Right renal pelvis (tissue), 4 donors: ENCODE measurements at places on chromosomes 7 and 10. TPM values are rescaled to one million over a fixed set of nuclear protein-coding genes. Genes with fewer than 3 reads are reported as not detected.

The OR6V1 gene
- not detected for polyA plus RNA-seq

The OR13A1 gene
- polyA plus RNA-seq: not detected

The DDX56 gene
- polyA plus RNA-seq: 77.6 TPM

DNA sequence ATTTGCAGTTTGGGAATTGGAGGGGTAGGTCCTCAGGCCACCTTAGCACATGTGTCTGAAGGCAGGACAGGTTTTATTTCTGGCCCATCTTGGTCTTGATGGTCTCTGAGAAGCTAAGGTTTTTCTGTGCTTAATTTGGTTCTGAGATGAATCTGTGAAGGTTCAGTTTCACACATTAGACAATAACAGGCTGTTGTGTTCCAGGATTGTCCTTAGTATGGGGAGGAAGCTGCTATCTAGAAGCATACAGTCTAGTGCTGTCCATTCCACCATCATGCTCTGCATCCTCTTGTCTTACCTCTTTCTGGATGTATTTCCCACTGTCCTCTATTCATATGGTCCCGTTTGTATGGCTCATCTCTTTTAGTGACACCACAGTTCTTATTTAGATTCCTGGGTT lies 7.1 kb downstream of the UBE2D1 start:
- no peak for DNase-seq

The COX19 gene
- polyA plus RNA-seq: 12.0 TPM

The LLCFC1 gene
- 0.43 TPM for polyA plus RNA-seq

- no peak for DNase-seq
Measured at GRCh38 chr10:43204943-43205671, 61.8 kb downstream of the RASGEF1A start.

GRCh38 chr10:70379581-70380176 lies 2.7 kb downstream of the LRRC20 start:
- DNase-seq: no peak

GRCh38 chr7:70582927-70583895 lies 548.7 kb upstream of the GALNT17 start:
- DNase-seq: no peak

GRCh38 chr7:148939128-148939755 lies 55.2 kb upstream of the EZH2 start:
- no peak for DNase-seq

The MYL10 gene
- polyA plus RNA-seq: 0.18 TPM

DNA sequence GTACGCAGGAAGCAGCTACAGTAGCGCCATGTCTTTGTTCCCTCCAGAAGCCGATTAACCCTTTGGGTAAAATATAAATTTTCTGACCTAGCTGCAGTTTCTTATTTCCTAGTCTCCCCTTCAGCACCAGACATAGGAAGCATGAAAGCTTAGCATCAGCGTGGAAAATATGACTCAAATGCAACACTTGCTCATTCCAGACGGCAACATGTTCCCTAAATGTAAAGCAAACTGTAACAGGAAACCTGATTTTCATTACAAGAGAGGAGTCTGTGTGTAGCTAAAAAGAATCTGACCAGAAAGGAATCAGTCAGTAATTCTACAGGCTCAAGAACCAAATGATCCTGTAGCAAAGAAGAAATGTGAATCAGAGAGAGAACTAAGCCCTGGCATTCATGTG lies 219.2 kb downstream of the C7orf25 start:
- DNase-seq: no peak

The ANKRD61 gene
- polyA plus RNA-seq: 1.4 TPM

The ADRB1 gene
- 0.09 TPM for polyA plus RNA-seq

DNA sequence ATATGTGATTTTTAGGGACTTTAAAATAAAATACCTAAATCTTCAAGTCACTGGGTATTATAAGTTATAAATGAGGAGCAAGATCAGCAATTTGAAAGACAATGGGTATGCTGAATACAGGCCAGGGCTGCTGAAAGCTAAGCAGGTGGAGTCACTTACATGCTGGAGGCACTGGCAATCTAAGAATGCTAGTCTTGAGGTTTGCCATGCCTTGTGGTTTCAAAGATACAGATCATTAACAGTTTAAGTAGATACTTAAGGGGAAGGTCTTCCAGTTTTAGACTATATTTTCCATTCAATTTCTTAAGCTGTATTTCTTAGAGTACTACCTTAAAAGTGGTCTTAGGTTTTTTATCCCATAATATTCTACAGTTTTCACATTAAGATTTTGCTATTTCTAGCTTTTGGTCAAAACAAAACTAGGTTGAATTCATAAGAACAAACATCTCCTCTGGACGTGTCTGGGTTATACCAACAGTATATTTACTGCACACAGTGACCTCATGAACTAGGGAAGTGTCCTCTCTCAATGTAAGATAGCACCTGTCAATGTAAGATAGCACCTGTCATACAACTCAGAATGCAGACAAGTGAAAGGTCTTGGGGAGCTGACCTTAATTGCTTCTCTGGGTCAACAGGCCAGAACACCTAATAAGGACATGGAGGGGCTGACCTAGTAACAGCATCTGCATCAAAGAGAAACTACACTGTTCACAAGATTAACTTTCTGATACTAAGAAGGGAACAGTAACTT lies 2.0 kb downstream of the SRI start:
- DNase-seq: no peak

- no peak for DNase-seq
Measured at GRCh38 chr7:97680622-97681021, 51.3 kb upstream of the TAC1 start.

The ACHE gene
- polyA plus RNA-seq: 5.2 TPM

- DNase-seq: no peak
Measured at GRCh38 chr10:13696071-13696470, 109.3 kb downstream of the PRPF18 start.

DNA sequence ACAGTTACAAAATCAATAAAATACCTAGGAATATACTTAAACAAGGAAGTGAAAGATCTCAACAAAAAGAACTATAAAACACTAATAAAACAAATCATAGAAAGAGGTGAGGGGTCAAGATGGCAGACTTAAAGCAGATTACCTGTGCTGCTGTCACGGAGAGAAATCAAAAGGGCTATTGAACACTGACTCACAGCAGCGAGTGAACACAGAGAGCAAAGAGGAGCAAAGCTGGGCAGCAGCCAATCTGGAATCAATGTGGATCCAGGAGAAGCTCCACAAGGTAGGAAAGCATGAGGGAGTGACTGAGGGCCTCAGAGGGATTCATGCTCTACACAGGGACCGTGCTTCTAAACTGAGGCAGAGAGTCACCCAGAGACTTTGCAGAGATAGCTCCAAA lies 562.0 kb upstream of the SEMA3D start:
- no peak for DNase-seq

The ANKRD30A gene
- polyA plus RNA-seq: not detected

The CNPY1 gene
- not detected for polyA plus RNA-seq

The INPP5A gene
- polyA plus RNA-seq: 32.2 TPM

The BUD23 gene
- 79.9 TPM for polyA plus RNA-seq

GRCh38 chr7:16040346-16040745 lies 353.9 kb upstream of the MEOX2 start:
- no peak for DNase-seq

The OR2A42 gene
- polyA plus RNA-seq: 1.5 TPM

- no peak for DNase-seq
Measured at GRCh38 chr7:70387217-70387616, 744.7 kb upstream of the GALNT17 start.

- DNase-seq: no peak
Measured at GRCh38 chr7:157310676-157311185, 26.1 kb upstream of the DNAJB6 start.

DNA sequence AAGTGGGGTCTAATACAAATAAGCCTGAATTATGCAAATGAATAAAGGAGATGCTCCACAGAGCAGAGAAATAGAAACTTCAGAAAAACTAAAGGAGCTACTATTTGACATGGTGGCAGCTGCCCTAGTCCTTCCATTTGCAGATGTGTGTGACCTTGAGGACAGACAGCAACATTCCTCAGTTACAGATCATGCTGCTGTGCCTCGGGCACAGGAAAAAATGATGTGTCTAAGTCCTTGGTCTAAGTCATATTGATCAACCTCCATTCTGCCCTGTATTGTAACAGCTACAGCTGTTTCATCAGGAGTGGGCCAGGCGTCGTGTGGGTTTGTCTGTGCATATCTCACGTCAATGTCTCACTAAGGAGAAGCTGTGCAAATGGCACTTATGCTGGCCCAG lies 710.4 kb downstream of the TNS3 start:
- no peak for DNase-seq

GRCh38 chr10:121324678-121325213 lies 273.5 kb downstream of the FGFR2 start:
- no peak for DNase-seq

- no peak for DNase-seq
Measured at GRCh38 chr7:97844036-97844435, 28.2 kb downstream of the ASNS start.

DNA sequence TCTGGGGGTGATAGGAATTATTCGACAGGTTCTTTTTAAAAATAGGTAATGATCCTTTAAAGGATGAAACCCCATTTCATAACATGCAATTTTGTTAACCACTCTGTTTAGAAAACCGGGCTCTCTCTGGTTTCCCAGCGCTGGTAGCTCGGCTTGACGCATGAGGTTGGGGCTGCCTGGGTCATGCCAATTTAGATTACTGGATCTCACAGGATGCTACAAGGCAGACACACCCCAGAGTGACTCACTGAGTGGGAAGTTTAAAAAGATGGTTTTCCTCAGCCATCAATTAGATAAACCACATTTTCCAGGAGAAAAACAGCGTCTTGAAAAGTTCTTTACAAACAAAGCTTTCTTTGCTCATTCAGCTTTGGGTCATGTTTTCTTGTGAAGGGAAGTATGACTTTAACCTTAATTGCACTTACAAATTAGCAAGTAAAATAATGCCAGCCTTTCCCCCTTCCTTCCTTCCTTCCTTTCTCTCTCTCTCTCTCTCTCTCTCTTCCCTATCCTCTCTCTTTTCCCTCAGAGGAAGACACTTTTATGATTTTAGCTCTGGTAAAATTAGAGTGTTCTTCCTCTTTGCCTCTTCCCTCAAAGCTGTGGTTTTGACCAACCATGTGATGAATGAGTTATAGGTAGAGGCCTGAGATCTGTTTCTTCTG lies 99.8 kb downstream of the EPDR1 start:
- DNase-seq: no peak

The CFTR gene
- 5.5 TPM for polyA plus RNA-seq

- DNase-seq: no peak
Measured at GRCh38 chr7:148693651-148694050, 5.1 kb upstream of the CUL1 start.

GRCh38 chr10:30870896-30871295 lies 160.8 kb downstream of the ZNF438 start:
- DNase-seq: no peak

GRCh38 chr7:137388916-137389315 lies 45.4 kb upstream of the PTN start:
- DNase-seq: no peak

The TMEM72 gene
- 74.5 TPM for polyA plus RNA-seq

- no peak for DNase-seq
Measured at GRCh38 chr7:90530263-90530662, 60.8 kb downstream of the PTTG1IP2 start.

DNA sequence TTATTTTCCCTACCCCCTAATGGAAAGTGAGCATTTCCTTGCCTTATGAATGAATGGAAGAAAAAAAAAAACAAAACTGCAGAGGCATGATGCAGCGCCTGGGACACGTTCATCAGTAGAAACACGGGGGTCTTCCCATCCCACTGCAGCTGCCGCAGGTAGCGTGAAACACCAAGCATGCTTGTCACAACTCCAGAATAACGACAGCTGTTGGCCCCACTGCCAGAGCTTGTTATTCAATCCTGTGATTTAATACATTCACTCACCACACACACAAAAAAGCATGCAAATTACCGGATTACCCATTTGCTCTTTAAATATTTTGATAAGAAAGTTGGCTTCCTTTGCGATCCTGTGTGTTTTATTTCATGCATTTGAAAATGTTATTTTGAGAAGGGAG lies 48.4 kb upstream of the GNA12 start:
- DNase-seq: no peak

- DNase-seq: no peak
Measured at GRCh38 chr10:77351386-77351785, 286.2 kb downstream of the KCNMA1 start.

The ANTXRL gene
- not detected for polyA plus RNA-seq

DNA sequence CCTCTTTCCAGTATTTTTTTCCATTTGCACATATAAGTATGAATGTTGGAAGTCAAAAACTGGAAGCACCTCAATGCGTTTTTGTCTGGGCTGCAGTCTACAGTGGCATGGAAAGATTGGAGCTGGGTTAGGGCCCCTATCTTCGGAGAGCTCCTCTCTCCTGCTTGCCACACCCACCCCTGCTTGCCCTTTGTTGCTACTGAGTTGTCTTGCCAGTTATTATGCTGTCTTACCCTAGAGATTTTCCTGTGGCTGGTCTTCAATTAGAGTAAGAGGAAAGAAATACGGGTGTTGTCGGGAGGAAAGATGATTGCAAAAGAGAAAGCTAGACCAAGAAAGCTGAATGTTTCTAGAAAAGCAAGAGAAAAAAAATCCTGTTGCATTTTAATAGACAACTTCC lies 228.9 kb upstream of the CELF2 start:
- DNase-seq: no peak

The VSTM2A gene
- polyA plus RNA-seq: 2.7 TPM

DNA sequence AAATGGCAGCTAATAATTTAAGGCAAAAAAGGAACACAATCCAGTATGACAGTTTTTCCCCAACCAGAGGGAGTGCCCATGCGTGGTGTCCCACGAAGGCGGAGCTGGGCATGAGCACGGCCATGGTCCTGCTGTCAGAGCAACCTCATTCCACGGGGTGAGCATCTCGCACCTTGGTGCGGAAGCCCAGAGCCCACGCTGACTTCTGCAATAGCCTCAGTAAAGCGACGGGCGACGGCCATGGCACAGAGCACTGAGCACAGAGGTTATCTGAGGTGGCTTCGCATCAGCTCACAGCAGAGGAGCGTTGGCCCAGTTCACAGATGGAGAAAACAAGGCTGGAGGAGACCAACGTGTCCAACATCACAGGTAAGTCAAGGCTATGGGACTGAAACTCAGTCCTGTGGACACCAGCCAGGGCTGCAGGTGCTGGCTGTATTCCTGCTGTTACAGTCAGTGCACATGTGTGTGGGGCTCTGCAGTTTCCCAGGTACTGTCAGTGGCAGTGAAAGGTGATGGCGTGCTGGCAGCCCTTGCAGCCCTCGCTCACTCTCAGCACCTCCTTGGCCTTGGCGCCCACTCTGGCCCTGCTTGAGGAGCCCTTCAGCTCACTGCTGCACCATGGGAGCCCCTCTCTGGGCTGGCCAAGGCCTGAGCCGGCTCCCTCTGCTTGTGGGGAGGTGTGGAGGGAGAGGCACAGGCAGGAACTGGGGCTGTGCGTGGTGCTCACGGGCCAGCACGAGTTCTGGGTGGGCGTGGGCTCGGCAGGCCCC lies 525.6 kb downstream of the PTPRN2 start:
- no peak for DNase-seq

- DNase-seq: no peak
Measured at GRCh38 chr7:6279341-6279740, 6.9 kb upstream of the CYTH3 start.

- no peak for DNase-seq
Measured at GRCh38 chr7:74568658-74569057, 88.9 kb upstream of the GTF2I start.

GRCh38 chr7:137342265-137342664 lies 1.3 kb downstream of the PTN start:
- DNase-seq: no peak
